ENCODE measurements at places on chromosomes 6 and 20. TPM values are rescaled to one million over a fixed set of nuclear protein-coding genes. Genes with fewer than 3 reads are reported as not detected.

The LAMP5 gene
- total RNA-seq, result 0.98 TPM

The DACT2 gene
- not detected for total RNA-seq

The SASH1 gene
- 116 TPM for total RNA-seq

The DSP gene
- 31.0 TPM for total RNA-seq

The NUDT3 gene
- total RNA-seq, result 45.5 TPM

The FAM110A gene
- 3.5 TPM for total RNA-seq

The SMOC2 gene
- not detected for total RNA-seq

The KHDC1L gene
- not detected for total RNA-seq

The BACH2 gene
- total RNA-seq, result 2.9 TPM

The ACSS1 gene
- total RNA-seq, result 6.5 TPM

The NKAIN4 gene
- total RNA-seq, result not detected

The CDH4 gene
- total RNA-seq, result 1.6 TPM

The PI3 gene
- not detected for total RNA-seq

The PDE10A gene
- 14.0 TPM for total RNA-seq

The HLA-DQB1 gene
- not detected for total RNA-seq

The TRAPPC3L gene
- 0.33 TPM for total RNA-seq

The PCMTD2 gene
- total RNA-seq, result 39.2 TPM

The KIF13A gene
- 57.2 TPM for total RNA-seq

The AVP gene
- not detected for total RNA-seq

The CLVS2 gene
- total RNA-seq, result not detected

The AURKA gene
- total RNA-seq, result 43.6 TPM

The GTSF1L gene
- total RNA-seq, result not detected

The ARHGAP18 gene
- total RNA-seq, result 138 TPM

The LPA gene
- total RNA-seq, result not detected

The ENPP1 gene
- 0.65 TPM for total RNA-seq

The ELOVL4 gene
- 1.4 TPM for total RNA-seq

The CNBD2 gene
- 2.7 TPM for total RNA-seq

The TPX2 gene
- total RNA-seq, result 40.5 TPM

The RNF39 gene
- not detected for total RNA-seq

The CARMIL1 gene
- total RNA-seq, result 5.6 TPM

The UBR2 gene
- 18.9 TPM for total RNA-seq

The ADAM33 gene
- under 0.01 TPM for total RNA-seq

The GPX5 gene
- total RNA-seq, result not detected

Measured in vein endothelial cell (primary cell).